H7 (cell line): ENCODE measurements at places on chromosomes 7 and 10. TPM values are rescaled to one million over a fixed set of nuclear protein-coding genes. Genes with fewer than 3 reads are reported as not detected.
A peak's percentile ranks its signal among the peaks of the same experiment; 100 is the strongest.

- no peak for DNase-seq
Measured at GRCh38 chr7:111098926-111099250, 8.0 kb downstream of the LRRN3 start.

DNA sequence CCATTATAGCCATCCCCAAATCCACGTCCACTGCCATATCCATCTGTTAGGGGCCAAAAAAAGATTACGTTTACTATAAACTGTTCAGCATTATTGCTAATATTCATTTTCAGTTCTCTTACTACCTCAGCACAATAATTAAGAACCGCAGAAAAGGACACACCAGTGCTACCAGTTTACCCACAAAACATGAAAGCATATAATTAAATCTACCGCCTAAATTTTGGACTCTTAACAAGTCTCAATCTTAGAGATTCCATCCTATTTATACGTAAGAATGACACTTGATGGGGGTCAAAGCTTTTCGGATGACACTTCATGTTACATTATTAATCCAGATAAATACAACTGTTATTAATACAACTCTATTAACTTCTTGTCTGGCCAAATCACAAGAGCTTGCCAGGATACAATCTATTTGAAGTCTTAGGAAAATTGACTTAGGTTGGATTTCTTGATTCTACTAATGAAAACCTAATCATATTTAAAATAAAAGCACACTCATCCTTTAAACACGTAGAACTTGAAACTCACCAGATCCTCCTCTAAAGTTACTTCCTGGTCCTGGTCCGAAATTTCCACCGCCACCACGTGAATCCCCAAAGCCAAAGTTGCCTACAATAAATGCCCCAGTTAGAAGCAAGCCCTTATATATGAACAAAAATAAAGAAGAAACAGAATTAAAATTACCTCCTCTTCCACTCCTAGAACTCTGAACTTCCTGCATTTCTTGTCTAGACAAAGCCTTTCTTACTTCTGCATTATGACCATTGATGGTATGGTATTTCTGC lies 4.5 kb downstream of the HNRNPA2B1 start:
- DNase-seq: no peak

GRCh38 chr7:158324397-158325360 lies 262.9 kb downstream of the PTPRN2 start:
- no peak for DNase-seq

DNA sequence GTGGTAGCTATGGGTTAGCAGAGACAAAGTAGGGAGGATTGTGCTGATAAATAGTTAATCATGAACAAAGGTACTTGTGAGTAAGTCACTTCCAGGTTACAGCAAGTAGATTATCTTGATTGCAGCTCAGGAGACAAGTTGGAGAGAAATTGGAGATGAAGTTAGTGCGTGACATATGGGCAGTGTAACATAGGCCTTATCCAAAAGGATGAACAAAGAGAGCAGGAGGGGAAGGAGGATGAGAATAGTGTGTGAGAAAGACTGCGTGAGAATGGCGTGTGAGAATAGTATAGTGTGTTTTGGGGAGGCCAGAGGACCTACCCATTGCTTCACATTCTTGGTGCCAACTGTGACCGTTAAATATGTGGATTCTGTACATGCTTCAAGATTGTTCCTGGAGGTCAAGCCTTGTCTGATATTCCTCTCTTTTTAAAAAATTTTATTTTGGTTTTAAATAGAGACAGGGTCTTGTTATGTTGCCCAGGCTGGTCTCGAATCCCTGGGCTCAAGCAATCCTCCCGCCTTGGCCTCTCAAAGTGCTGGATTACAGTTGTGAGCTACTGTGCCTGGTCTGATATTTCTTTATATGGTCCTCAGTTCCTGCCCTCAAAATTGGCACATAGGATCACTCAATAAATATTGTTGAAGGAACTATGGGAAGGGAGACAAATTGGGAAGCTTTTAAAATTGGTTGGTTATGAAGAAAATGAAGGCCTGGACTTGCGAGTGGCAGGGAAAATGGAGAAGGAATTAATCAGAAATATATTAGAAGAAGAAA lies 3.2 kb downstream of the VCL start:
- DNase-seq: no peak

GRCh38 chr10:70031215-70031614 lies 21.4 kb upstream of the MACROH2A2 start:
- DNase-seq: no peak

DNA sequence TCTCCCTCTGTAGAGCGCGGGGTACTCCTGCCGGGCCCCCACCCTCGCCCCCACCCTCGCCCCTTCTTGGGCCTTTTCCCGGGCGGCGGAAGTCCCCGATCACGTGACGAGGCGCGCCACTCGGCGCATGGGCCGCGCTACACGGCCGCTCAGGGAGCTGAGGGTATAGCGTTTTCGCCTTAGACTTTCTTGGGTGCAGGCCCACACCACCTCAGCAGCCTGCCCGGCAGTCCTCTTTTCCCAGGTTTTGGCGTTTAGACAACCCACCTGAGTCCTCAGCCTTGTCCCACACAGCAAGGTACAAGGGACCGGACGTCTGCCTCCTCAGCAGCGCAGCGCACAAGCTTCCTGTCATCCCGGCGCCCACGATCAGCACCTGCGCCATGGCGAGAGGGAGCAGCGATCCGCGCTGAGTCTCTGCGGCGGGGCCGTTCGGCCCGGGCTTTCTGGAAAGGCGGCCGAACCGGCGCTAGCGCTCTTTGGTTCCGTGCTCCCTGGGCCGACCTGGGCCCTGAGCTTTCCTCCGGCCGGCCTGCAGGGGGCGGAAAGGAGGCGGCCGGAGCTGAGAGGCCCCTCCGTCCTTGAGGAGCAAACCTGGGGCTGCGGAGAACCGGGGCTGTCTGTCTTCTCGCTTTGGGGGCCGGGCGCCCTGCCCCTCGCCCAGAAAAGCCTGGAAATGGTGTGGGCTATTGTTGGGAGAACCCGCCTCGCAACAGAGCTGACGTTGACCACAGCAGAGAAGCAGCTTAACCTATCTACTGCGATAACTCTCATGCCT lies at the start of gene RNLS:
Gene RNLS, minus strand, starts transcription at position 513 of the 778 bp plus-strand sequence.
- peak; percentile 76 for DNase-seq

DNA sequence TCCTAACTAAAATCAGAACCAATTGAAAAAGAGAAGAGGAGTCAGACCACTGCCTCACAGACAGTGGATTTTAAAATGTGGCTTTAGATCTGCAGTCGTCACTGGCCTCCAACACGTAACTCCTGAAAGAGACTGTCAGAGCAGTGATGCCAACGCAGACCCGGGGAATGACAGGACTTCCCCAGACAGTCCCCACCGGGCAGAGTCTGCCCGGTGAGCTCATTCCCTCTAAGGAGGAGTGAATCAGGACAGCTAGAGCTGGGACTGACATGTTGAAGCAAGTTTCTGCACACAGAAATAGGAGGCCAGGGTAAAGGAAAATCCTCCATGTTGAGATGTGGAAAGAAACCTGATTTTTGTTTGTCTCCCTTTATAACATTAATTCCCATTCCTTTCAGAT lies 105.0 kb downstream of the TES start:
- no peak for DNase-seq

DNA sequence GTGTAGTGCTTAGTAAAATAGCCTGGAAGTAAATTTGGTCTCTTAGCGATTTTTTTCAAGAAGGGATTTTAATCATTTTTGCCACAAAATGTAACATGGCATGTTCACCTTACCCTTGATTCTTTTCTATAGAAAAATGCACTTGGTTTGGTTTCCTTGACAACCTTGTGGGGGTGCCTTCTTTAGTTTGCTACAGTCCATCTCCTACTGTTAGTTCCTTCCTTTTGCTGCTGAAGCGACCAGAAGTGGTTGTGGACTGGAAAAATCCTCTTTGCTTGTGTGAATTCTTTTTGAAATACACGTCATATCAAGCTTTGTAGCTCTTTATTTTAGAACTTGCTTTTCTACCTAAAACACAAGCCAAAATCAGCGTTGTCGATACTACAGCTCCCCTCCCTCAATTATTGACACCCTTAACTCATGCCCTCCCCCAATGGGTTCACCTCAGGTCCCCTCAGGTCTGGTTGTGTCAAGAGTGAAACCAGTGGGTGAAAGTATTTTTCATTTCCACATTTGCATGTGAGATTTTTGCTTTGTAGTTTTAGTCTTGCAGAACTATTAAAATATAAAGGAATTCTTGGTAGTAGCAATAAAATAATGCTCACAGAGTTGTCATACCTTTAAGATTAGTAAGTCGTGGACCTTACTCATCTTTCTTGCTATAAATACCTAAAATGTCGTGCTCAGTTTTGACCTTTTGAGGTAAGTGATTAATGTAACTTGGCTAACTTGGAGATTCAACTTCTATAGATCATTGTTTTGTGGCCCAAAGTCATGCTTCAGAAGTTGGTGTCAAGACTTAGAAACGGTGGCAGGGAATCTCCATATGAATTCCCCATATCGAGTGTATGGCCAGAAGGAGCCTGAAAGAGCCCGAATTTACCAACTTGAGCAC lies 1.5 kb downstream of the ACTR3B start:
- peak; percentile 35 for DNase-seq

- no peak for DNase-seq
Measured at GRCh38 chr7:27212497-27213432, 12.9 kb upstream of the HOXA13 start.

GRCh38 chr10:123421461-123421860 lies 244.7 kb upstream of the GPR26 start:
- no peak for DNase-seq

GRCh38 chr7:70419526-70420380 lies 712.2 kb upstream of the GALNT17 start:
- peak; percentile 41 for DNase-seq

- DNase-seq: no peak
Measured at GRCh38 chr7:17618652-17618974, 320.2 kb downstream of the AHR start.

- no peak for DNase-seq
Measured at GRCh38 chr7:516216-516605, 3.4 kb downstream of the PDGFA start.

GRCh38 chr7:12320987-12321647 lies 82.5 kb downstream of the VWDE start:
- DNase-seq: no peak

- DNase-seq: no peak
Measured at GRCh38 chr10:96390460-96390864, 31.7 kb upstream of the OPALIN start.

DNA sequence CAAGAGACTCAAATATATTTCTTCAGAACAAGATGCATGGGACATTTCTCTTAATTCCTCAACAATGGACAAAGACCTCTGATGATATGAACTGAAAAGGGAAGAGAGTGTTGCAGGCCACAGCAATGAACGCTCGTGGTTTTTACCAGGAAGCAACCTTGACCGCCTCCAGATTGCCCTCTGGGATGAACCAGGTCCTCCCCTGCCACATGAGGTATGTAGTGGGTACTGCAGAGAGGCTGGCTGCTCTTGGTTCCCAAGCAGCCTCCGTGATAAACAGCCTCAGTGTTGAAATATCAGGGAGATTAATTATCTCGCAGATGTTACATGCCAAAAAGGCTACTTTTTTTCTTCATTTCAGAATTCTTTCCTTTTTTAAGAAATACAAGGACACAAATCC lies 338.8 kb downstream of the ELMO1 start:
- DNase-seq: peak; percentile 52

GRCh38 chr7:95777269-95777668 lies 4.9 kb downstream of the DYNC1I1 start:
- DNase-seq: no peak

DNA sequence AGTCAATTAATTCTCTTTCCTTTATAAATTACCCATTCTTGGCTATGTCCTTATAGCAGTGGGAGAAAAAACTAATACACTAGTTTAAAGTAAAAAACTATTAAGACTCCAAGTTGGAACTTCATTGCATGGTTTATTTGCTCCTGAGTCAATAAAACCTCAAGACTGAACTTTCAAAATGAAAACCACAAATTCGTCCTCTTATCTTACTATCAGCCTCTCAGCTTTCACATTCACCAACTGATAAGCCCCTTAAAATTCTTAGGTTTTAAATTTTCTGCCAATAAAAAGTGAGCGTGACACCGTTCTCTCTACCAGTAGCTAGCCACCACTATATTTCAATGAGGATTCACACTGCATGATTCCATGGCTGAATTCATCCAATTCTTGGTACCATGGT lies 346.4 kb upstream of the NPSR1 start:
- no peak for DNase-seq

GRCh38 chr10:53682885-53683284 lies 910.3 kb upstream of the MBL2 start:
- no peak for DNase-seq

DNA sequence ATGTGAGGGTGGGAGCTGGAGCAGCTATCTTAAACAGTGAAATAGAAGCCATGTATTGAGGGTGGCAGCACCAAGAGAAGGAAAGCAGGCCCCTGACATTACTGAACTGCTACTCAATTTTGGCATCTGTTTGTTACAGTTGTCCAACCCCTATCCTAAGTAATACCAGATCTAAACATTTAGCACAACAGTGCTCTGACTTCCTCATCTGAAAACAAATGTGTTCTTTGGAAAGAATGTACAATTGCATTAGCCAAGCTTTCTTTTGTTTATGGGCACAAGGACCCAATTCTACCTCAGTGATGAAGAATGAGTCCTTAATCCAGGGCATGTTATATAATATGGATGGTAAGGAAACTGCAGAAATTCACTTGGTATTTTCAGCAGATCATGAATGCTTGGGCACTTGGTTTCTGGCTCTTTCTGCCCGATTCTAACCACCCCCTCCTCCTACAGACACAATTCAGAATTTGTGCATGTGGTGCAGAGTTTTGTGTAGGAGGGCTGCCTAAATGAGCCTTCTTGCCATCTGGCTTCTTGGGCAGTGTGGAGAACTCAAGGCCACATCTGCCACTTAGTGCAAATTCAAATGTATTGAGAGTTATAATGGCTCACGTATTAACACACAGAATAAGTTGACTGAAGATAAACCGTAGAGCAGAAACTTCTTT lies 36.9 kb upstream of the KMT2E start:
- DNase-seq: no peak

- no peak for DNase-seq
Measured at GRCh38 chr7:100358027-100358856, at the start of gene PILRB. Gene PILRB (plus strand): TSS chr7:100358117. CDS start chr7:100358303, 186 bp downstream.

- DNase-seq: no peak
Measured at GRCh38 chr10:89030791-89031190, 40.2 kb downstream of the FAS start.

GRCh38 chr7:13834328-13834761 lies 155.1 kb downstream of the ETV1 start:
- DNase-seq: peak; percentile 20

- DNase-seq: no peak
Measured at GRCh38 chr10:3850999-3851937, 66.3 kb upstream of the KLF6 start.

Gene SH2B2
- total RNA-seq: 6.2 and 11.1 TPM in 2 replicates

Gene KBTBD2
- 22.8 and 26.3 TPM in 2 replicates for total RNA-seq

Gene SFRP4
- total RNA-seq: not detected in 2 replicates

Gene OR6B1
- total RNA-seq: not detected in 2 replicates

Gene GIMAP2
- total RNA-seq: not detected in 2 replicates

Gene ATG9B
- 1.7 TPM in 2 replicates for total RNA-seq

Gene KCP
- total RNA-seq: 2.5 and 3.4 TPM in 2 replicates

Gene STAG3
- 2.4 and 10.3 TPM in 2 replicates for total RNA-seq

Gene CFAP69
- total RNA-seq: 2.0 and 2.9 TPM in 2 replicates

Gene KIAA1217
- total RNA-seq: 3.0 and 3.7 TPM in 2 replicates

Gene NEUROG3
- 0.14 and 1.4 TPM in 2 replicates for total RNA-seq

Gene ANLN
- total RNA-seq: 97.8 and 104 TPM in 2 replicates

Gene TBC1D12
- 3.5 and 4.1 TPM in 2 replicates for total RNA-seq

Gene SPDYE2B
- not detected in 2 replicates for total RNA-seq

Gene PNLIPRP1
- total RNA-seq: not detected in 2 replicates
